ENCODE measurements at places on chromosomes 1 and 21. TPM values are rescaled to one million over a fixed set of nuclear protein-coding genes. Genes with fewer than 3 reads are reported as not detected.

DNA sequence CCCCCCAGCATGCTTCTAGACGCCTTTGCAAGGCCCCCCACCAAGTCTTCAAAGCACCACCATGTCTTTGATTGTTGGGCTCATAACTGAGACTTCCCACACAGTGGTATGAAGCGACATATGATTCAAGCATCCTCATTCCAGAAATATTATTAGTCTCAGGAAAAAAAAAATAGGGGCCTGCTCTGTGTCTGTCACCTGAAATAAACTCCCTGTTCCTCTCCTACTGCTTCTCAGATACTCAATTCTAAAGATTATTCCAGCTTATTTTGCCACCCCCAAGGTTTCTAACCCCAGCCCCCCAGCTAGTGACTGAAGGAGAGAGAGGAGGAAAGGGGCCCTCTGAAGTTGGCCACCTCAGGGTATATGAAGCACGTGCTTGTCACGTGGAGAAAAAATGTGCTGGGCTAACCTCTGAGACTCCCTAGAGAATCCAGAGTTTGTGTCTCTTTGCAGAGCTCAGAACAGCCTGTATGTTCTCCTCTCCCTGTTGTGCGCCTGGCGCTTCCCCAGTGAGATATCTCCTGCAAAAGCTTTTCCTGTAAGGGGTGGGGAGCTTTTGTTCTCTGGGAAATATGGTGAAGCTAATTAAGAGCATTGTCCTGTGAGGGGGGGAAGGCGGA is 35.9 kb upstream of the RASAL2 start:
- no peak for DNase-seq

- no peak for DNase-seq
These were observed 14.0 kb upstream of the S100B start for GRCh38 chr21:46618738-46619379.

GRCh38 chr1:37399830-37400464 is 74.4 kb upstream of the ZC3H12A start:
- no peak for DNase-seq

DNA sequence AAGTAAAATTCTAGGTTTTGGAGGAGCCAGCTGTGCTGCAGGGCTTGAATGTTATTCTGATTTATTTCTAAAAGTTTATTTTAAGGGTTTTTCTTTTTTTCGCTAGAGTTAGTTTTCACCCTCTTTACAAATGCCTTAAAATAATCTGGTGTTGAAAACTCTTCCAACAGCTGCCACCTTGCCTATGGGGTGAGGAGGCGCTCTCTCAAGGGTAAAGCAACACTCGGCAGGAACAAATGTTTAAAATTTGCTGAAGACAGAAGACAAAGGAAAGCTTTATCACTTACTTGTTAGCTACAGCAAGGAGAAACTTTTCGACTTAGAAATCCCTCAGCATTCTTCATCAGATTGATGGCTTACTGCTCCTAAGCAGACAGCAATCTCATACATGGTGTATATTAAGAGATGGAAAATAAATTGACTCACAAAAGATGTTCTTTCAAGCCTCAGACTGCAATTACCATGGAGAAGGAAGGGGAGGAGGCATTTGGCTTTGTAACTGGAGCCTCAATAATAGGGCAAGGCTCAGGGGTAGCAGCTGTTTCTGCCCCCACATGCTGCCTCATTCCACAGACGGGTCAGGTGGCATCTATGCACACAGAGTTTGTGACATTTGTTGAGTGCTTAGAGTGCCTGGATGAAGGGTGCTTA is 79.8 kb upstream of the RALGPS2 start:
- no peak for DNase-seq

GRCh38 chr1:245888809-245889208 is 618.3 kb downstream of the SMYD3 start:
- DNase-seq = no peak

GRCh38 chr21:46545363-46545762 is 59.5 kb downstream of the S100B start:
- DNase-seq = no peak

DNA sequence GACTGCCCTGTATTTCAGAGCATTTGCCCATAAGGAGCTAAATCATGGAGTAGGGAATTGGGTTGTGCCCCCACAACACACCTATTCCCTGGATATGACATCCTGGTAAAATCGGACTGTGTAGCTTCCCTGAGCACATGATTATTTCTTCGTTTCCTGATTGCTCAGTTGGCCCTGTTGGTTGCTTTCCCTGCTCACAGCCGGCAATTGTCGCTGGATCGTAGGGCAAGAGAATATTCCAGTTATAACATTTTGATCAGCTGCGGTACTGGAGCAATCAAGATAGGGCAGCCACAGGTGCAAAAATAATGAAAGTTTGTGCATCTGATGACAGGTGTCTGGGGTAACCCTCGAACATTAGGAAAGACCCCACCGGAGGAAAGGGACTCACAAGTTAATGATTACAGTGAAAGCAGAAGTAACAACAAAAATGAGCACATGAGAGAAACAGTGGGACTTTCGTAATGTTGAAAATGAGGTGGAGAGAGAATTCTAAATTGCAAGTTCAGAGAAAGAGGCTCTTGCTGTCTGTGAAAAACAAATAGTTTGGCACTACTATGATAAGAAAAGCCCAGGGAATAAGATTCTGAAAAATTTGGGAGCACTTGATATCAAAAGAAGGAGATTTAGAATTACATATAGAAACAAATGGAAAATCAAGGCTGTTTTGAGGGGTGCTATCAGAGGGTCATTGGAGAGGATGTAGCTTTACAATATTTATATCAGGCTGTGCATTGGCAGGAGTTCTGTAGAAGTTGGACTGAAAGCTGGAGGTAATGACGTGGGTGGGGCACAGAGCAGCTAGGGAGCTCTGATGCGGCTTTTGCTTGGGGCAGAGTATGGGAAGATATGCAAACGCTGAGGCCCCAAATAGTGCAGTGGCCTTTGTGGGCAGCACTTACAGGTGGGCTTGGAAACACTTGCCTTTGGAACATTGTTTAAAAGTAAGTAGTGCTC is at the start of gene MAB21L3:
MAB21L3 (plus strand) TSS at position 833 of the 957 bp plus-strand sequence. CDS start 1,217 bp downstream, outside the sequence.
- DNase-seq = no peak

DNA sequence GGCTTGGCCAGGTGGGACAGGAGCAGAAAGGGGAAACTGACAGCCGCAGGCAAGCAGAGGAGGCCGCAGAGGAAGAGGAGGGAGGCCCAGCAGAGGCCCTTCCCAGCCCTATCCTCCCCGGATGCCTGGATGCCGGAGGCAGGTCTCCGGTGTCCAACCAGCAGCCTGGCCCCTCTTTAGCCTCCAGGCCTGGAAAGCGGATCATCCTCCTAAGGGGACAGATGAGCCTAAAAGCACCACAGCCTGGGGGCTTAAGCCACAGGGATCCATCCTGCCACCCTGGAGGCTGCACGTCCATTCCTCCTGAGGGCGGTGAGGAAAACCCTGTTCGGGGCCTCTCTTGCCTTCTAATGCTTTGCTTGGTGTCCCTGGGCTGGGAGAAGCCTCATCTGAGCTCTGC is 334.1 kb upstream of the VAMP3 start:
- DNase-seq = no peak

- no peak for DNase-seq
These were observed 69.3 kb downstream of the SPAG17 start for GRCh38 chr1:118115567-118116295.

GRCh38 chr1:194225821-194226220 is 1039.4 kb upstream of the B3GALT2 start:
- no peak for DNase-seq

- no peak for DNase-seq
These were observed 52.4 kb downstream of the FAM78B start for GRCh38 chr1:166114419-166114818.

DNA sequence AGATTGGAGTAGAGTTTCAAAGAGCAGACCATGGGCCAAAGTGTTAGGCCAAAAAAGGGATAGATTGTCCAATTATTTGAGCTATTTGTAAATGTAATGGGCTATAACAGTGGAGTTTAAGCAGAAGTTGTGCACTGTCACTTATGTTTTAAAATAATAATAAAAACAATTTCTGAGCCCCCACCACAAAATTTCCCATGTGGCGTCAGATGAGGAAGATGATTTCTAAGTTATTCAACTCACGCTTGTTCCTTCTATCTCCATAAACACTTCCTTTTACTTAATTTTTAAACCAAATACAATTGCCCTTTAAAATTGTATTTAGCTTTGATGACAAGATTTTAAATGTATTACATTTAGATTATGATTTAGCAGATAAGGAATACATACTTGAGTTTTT is 330.0 kb downstream of the PTPRC start:
- no peak for DNase-seq

DNA sequence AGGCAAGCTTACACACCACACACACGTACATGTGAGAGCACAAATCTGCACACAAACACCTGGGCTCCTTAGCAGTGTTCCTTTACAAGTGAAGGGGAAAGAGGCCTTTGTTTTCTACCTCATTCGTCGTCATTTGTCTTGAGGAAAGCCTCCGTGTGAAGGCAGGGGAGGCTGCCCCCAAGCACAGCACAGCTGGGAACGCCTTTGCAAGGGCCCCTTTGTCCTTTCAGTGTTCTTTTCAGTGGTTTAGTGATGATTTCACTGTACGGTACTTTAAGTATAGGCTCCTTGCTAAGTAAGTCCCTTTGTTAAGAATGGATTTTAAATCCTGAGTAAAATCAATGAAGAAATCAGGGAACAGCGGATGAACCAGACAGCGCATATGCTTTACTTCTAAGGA is 94.1 kb downstream of the PGBD5 start:
- no peak for DNase-seq

GRCh38 chr1:178849918-178850317 is 21.0 kb downstream of the ANGPTL1 start:
- no peak for DNase-seq

- no peak for DNase-seq
These were observed 25.4 kb downstream of the PLA2G2A start for GRCh38 chr1:19954059-19954458.

GRCh38 chr1:47443530-47444296 is 5.9 kb downstream of the FOXD2 start:
- DNase-seq = no peak

DNA sequence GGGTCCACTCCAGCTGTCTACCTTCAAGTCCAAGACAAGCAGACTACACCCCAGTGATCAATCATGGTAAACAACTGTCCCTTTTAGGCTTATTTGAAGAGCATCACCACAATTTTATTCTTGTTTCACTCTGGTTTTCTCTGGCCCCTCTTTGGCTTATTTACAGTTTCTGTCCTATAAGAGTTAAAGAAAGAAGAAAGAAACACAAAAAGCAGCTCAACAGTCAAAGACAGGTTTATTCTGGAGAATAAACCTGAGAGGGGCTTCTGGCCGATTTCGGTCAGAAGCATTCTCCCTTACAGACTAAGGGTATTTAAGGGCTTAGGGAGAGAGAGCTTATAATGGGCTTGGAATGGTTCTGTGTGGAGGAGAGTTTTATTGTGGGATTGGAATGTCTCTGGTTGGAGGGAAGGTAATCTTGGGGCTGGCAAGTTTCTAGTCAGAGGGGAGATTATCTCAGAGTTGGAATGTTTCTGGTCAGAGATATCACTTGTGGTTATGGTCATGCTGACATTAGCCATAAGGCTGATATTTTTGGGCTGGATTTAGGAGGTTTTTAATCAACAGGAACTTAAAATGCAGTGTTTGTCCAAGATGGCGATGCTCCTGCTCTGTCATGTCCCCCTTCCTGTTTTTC is 161.0 kb downstream of the URB2 start:
- no peak for DNase-seq

DNA sequence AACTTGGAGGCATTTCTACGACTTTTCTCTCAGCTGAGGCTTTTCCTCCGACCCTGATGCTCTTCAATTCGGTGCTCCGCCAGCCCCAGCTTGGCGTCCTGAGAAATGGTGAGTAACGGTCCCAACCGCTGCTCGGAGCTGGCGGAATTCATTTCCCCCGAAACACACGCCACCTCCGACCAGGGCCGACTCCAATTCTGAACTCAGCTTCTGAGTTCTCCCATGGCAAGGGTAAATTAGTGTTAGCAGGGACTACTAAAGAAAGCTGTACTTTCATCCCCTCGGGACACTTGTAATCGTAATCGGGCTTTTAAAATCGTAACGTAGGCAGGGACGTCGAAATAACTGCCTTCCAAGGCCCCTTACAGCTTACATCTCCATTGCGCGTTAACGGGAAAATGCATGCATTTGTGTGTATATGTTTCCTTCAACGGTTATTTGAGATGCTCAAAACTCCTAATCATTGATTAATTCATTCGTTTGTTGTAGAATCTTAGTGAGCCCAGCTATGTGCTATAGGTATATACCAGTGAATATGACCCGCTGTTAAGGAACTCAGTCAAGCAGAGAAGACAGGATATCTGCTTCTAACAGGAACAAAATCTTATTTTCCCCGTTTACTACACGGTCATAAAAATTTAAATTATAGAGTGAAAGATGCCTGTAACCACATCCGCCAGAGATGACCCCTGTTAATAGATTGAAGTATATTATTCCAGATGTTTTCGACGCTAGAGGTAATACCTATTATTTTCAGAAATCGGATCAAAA is 472 bp downstream of the DTL start:
- DNase-seq = no peak

GRCh38 chr21:27493542-27493941 is 526.7 kb upstream of the ADAMTS5 start:
- DNase-seq = no peak

GRCh38 chr21:15659753-15660422 is 69.9 kb upstream of the USP25 start:
- no peak for DNase-seq

- DNase-seq = no peak
These were observed 29.6 kb downstream of the DNAH14 start for GRCh38 chr1:224959115-224959514.

DNA sequence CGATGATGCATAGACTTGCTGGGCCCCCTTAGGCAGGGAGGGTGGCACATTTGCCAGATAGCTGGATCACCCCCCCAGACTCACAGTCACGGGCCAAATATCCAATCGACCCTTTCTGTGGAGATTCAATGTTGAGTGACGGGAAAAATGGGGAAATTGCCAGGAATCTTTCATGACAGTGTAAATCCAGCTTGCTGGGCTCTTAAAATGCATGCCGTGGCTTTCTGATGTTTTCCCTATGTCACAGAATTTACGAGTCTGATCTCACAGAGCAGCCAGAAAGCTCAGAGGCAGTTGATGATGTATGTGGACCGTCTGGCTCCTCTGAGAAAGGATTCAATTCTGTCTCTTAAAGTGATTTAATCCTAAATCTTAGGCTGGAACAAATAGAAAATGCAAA is 150.1 kb upstream of the ZNF644 start:
- DNase-seq = no peak

DNA sequence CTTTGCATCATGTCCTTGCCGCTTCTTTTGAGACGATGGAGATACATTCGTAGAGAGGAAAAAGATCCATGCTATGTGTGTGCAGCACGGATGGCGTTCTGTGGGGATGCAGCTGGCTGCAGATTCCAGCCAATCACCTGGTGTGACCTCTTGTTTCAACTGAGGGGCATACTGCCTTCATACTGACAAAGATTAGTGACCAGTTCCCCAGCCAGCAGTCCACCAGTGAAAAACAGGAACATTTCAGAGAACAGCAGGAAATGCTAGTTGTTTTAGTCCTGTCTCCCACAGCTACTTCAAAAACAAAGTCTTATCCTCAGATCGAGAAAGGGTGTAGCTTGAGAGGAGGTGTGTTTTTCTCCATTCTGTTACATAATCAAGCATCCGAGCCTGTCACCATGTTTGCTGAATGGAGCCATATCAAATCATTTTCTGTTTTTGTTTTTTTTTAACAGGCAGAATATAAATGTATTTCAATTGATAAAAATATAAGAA is 255.7 kb upstream of the FMN2 start:
- no peak for DNase-seq

S100A7 gene
- total RNA-seq = not detected

PSMD4 gene
- total RNA-seq = 140 TPM

ARHGEF16 gene
- 15.1 TPM for total RNA-seq

OR2T2 gene
- not detected for total RNA-seq

MRPS21 gene
- total RNA-seq = 40.5 TPM

PTPN7 gene
- total RNA-seq = 1.4 TPM

HSF2BP gene
- total RNA-seq = 0.32 TPM

CYP4Z1 gene
- total RNA-seq = 26.5 TPM

SLAMF7 gene
- total RNA-seq = 3.3 TPM

Measured in breast epithelium (tissue), 4 donors.